ENCODE measurements at places on chromosomes 7 and 10. TPM values are rescaled to one million over a fixed set of nuclear protein-coding genes. Genes with fewer than 3 reads are reported as not detected.

GRCh38 chr10:4532976-4533375 lies 293.0 kb upstream of the AKR1E2 start:
- H3K27ac ChIP-seq: peak overlapping the region; percentile 68
- H3K27me3 ChIP-seq: no peaks in the 10 kb centered on the region
- no peak for DNase-seq
- H3K4me1 ChIP-seq: peaks cover 9% of the 10 kb centered on the region
- no peaks in the 10 kb centered on the region for H3K36me3 ChIP-seq

GRCh38 chr7:54839575-54840213 lies 80.7 kb upstream of the SEC61G start:
- H3K36me3 ChIP-seq: no peaks in the 10 kb centered on the region
- peaks cover 69% of the 10 kb centered on the region for H3K4me1 ChIP-seq
- DNase-seq: peak; percentile 78
- peak overlapping the region; percentile 96 for H3K27ac ChIP-seq
- H3K4me3 ChIP-seq: no peak overlapping the region
- H3K27me3 ChIP-seq: no peaks in the 10 kb centered on the region

- peak overlapping the region; percentile 83 for H3K4me3 ChIP-seq
- H3K27me3 ChIP-seq: no peaks in the 10 kb centered on the region
- peaks cover 62% of the 10 kb centered on the region for H3K4me1 ChIP-seq
- peak overlapping the region; percentile 99 for H3K27ac ChIP-seq
Measured at GRCh38 chr7:142797391-142798377, 26.9 kb downstream of the PRSS2 start.

GRCh38 chr7:50092579-50093491 lies at the start of gene ZPBP:
Gene ZPBP, minus strand, starts transcription at chr7:50093246. Its CDS starts 52 bp downstream, at chr7:50093194.
- H3K27me3 ChIP-seq: peaks cover 25% of the 10 kb centered on the region
- H3K36me3 ChIP-seq: no peaks in the 10 kb centered on the region
- no peak within 1 kb of the TSS for H3K27ac ChIP-seq
- DNase-seq: peak; percentile 67
- H3K4me1 ChIP-seq: no peaks in the 10 kb centered on the region
- H3K4me3 ChIP-seq: peak within 1 kb of the TSS; percentile 51

- no peak overlapping the region for H3K27ac ChIP-seq
- no peaks in the 10 kb centered on the region for H3K4me1 ChIP-seq
- peaks cover 13% of the 10 kb centered on the region for H3K27me3 ChIP-seq
- H3K4me3 ChIP-seq: no peak overlapping the region
- no peak for DNase-seq
Measured at GRCh38 chr7:151408839-151409666, 785 bp downstream of the WDR86 start.

DNA sequence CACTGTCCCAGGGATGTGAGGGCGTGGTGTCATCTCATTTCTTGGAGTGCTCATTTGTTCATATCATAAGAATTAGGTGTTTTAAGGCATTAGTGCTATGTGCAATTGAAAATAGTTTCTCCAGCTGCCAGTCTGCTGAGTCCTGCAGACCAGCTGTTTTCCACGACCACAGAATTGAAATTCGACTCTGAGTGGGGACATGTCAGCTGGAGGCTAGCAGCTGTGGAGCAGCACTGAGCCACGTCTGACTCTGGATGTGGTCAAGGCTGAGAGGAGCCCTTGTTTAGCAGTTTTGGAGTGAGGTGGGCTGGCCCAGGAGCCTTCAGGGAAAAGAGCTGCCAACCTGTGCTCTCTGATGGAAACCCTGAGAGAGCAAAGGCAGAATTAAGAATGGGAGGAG lies 156.3 kb upstream of the GRB10 start:
- H3K27ac ChIP-seq: no peak overlapping the region
- DNase-seq: no peak
- no peaks in the 10 kb centered on the region for H3K36me3 ChIP-seq
- no peak overlapping the region for H3K4me3 ChIP-seq

- no peak overlapping the region for H3K4me3 ChIP-seq
- no peaks in the 10 kb centered on the region for H3K36me3 ChIP-seq
- H3K4me1 ChIP-seq: peaks cover 5% of the 10 kb centered on the region
Measured at GRCh38 chr7:41217306-41217705, 485.6 kb downstream of the INHBA start.

- no peak overlapping the region for H3K27ac ChIP-seq
- H3K27me3 ChIP-seq: no peaks in the 10 kb centered on the region
- H3K4me1 ChIP-seq: peaks cover 24% of the 10 kb centered on the region
- no peak overlapping the region for H3K4me3 ChIP-seq
- DNase-seq: no peak
Measured at GRCh38 chr7:96299496-96299895, 22.4 kb downstream of the SLC25A13 start.

DNA sequence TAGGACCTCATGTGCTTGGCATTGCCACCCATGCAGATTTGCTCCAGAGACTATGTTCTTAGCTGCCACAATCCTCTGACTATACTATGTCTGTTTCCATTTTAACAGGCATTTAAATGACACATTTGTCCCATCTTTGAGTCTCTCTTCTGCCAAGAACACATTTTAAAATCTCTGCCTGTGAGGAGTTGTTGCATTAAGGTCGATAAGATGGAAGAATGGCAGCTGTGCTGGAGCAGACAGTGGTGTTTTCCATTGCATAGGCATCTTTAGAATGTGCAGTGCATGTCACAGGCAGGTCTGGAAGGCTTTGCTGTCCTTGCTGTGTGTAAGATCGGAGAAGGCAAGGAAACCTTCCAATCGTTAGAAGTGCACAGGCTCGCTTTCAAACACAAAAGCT lies 70.9 kb upstream of the CELF2 start:
- no peaks in the 10 kb centered on the region for H3K4me1 ChIP-seq
- no peak overlapping the region for H3K27ac ChIP-seq
- no peak overlapping the region for H3K4me3 ChIP-seq
- no peaks in the 10 kb centered on the region for H3K36me3 ChIP-seq

DNA sequence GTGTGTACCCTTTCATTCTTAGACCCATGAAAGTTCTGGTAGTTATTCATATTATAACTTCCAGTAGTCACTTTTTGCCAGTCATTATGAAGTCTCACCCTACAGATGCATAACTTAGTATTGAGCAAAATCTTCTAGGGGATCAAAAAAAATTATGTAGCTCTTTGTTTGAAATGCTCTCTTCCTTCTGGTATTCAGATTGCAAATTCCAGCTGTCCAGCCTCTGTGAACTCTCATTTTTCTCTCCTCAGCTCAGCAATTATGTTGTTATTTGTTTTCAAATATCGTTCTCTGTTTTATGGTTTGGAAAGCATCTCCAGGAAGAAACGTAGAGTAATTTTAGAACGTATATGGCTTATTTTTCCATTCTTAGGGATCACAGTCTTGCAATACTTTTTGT lies 442.5 kb downstream of the SEMA3D start:
- no peak overlapping the region for H3K4me3 ChIP-seq
- no peaks in the 10 kb centered on the region for H3K27me3 ChIP-seq
- no peaks in the 10 kb centered on the region for H3K4me1 ChIP-seq
- no peak overlapping the region for H3K27ac ChIP-seq
- DNase-seq: no peak

GRCh38 chr10:1331560-1331959 lies 275.4 kb downstream of the WDR37 start:
- DNase-seq: no peak
- H3K27me3 ChIP-seq: peaks cover 10% of the 10 kb centered on the region
- no peak overlapping the region for H3K27ac ChIP-seq
- no peaks in the 10 kb centered on the region for H3K4me1 ChIP-seq

DNA sequence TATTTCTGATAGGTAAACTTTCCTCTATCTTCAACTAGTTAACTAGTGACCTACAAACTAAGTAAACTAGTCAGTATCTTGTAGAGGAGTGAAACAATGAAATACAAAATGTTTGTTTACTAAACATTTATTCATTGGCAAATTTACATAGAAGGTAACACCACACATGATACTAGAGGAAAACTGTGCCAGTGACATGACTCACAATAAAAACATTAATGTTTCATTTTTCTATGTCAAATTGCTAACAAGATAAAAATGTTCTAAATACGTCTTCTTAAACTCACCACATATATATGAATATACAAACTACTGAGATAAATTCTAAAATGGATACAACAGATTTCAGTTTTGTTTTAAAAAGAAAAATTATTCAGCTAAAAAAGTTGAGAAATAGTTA lies 471.3 kb downstream of the PARD3 start:
- no peaks in the 10 kb centered on the region for H3K36me3 ChIP-seq
- no peaks in the 10 kb centered on the region for H3K27me3 ChIP-seq
- H3K27ac ChIP-seq: no peak overlapping the region
- peak; percentile 79 for DNase-seq

DNA sequence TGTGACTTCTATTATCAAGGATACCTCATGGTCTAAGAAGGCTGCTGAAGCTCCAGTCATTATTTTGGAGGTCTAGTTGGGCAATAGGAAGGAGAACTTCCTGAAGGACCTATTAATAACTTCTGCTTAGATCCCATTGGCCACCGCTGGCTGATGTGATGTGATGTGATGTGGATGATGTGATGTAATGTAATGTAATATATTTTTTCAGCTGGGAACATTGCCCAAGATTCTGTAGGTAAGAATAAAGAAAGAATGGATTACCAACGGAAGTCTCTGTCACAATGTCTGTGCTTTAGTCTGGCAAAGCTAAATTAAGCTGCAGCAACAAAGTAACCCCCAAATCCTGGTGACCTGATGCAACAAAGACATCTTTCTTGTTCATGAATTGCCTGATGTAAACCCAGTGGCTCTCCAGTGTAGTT lies 233.7 kb downstream of the PTEN start:
- H3K4me1 ChIP-seq: no peaks in the 10 kb centered on the region
- DNase-seq: no peak
- H3K27ac ChIP-seq: no peak overlapping the region
- no peak overlapping the region for H3K4me3 ChIP-seq
- H3K36me3 ChIP-seq: no peaks in the 10 kb centered on the region

GRCh38 chr10:5538446-5538845 lies 13.7 kb downstream of the CALML3 start:
- H3K4me1 ChIP-seq: peaks cover 5% of the 10 kb centered on the region
- no peak overlapping the region for H3K27ac ChIP-seq
- DNase-seq: no peak
- H3K36me3 ChIP-seq: peaks cover 3% of the 10 kb centered on the region
- H3K4me3 ChIP-seq: no peak overlapping the region

GRCh38 chr10:35643151-35644049 lies 1.3 kb upstream of the FZD8 start:
- H3K27me3 ChIP-seq: no peaks in the 10 kb centered on the region
- peaks cover 18% of the 10 kb centered on the region for H3K4me1 ChIP-seq

- no peaks in the 10 kb centered on the region for H3K27me3 ChIP-seq
- no peaks in the 10 kb centered on the region for H3K4me1 ChIP-seq
- no peak overlapping the region for H3K27ac ChIP-seq
- DNase-seq: no peak
Measured at GRCh38 chr7:126569402-126569801, 683.3 kb downstream of the GRM8 start.

GRCh38 chr7:11714205-11714604 lies 117.8 kb downstream of the THSD7A start:
- H3K4me3 ChIP-seq: no peak overlapping the region
- peak; percentile 48 for DNase-seq
- no peaks in the 10 kb centered on the region for H3K36me3 ChIP-seq
- 0 out of 2 replicates have a peak overlapping the region, but pooled peaks have one; percentile 7 for H3K27ac ChIP-seq

DNA sequence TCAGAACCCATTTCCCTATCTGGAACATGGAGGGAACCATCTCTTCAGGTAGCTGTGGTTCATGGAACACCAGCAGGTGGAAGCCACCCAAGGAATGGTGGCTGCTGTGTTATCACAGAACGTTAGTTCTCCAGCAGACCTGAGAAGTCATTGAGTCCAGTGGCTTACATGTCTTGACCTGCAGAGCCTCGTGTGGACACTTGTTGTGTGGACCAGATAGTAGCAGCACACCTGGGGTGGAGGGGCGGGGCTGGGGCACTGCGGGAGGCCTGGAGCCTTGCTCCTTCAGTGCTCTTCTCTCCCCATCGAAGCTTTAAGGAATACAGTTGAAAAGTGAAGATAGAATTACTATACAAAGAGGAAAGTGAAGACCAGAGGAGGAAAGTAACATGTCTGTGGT lies 42.4 kb downstream of the VWA2 start:
- H3K27ac ChIP-seq: no peak overlapping the region
- no peak overlapping the region for H3K4me3 ChIP-seq
- no peak for DNase-seq
- H3K36me3 ChIP-seq: no peaks in the 10 kb centered on the region
- H3K27me3 ChIP-seq: no peaks in the 10 kb centered on the region

Gene PITRM1
- 61.5 TPM for total RNA-seq

Gene GAD2
- total RNA-seq: not detected

Gene GRM3
- total RNA-seq: not detected

Gene KCNIP2
- 1.5 TPM for total RNA-seq

Gene HOXA4
- 2.3 TPM for total RNA-seq

Gene CDC14C
- not detected for total RNA-seq

Gene HIPK2
- total RNA-seq: 46.0 TPM

Gene TEX47
- not detected for total RNA-seq

Gene FAM25C
- not detected for total RNA-seq

Gene MGAM2
- total RNA-seq: not detected

Gene CHAT
- not detected for total RNA-seq

Data from PC-3 (cell line).